ENCODE measurements at places on chromosomes 3 and 15.

DNA sequence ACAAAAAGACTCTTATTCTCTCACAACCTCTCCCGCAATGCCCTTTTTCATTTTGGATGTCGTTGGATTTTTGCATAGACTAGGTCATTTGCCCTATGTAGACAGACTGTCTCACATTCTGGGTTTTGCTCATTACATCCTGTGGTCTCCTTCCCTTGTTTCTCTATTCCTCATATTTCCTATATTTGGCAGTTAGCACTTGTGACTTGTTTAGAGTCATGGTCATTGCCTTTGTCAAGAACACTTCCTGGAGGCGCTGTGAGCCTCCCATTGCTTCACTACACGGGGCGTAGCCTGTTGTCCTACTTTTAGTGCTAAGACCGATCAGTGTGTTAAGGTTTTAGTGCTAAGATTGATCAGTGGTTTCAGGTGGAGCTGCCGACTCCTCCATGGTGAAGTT lies 16.1 kb upstream of the TATDN2 start:
- DNase-seq, result no peak

- no peak for DNase-seq
Measured at GRCh38 chr3:170555329-170555728, 30.5 kb downstream of the SLC7A14 start.

DNA sequence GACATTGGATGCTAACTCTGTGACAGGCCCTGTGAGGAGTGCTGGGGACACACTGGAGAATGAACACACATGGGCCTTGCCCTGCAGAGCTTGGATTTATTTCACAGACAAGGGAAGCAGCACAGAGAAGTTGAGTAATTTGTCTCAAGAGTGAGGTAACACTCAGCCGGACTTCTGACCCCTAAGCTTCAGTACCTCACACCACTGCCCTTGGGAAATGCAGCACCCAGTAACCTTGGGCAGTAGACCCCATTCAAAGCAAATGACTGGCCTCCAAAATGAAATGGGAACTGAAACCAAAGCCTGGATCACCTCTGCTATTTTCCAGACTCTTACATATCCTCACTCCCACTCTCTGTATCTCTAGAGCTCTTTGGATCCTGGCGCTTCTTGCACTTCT lies 37.3 kb downstream of the RFT1 start:
- DNase-seq, result no peak

DNA sequence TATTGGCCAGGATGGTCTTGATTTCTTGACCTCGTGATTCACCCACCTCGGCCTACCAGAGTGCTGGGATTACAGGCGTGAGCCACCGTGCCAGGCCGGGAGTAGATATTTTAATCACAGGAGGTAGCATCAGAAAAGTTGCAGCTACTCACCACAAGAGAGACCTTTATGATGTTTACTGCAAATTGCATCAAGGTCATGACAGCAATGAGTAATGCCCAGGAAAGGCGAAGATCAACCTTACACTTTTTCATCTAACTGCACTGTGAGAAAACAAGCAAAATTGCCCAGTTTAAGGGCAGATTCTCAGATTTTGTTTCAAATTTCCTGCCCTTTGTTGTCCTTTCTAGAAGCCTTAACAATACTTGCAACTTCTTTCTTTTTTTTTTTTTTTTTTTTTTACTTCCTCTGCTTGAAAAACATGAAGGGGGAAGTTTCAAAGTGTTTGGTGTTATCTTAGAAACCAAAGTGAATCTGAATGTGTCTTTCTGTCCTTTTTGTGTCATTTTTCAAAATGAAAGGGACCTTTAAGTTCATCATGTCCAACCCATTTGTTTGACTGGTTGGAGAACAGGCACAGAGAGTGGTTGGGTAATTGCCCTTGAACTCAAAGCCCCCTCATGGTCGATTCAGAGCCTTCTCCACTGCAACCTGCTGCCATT lies 25.0 kb downstream of the TGFBR2 start:
- no peak for DNase-seq

GRCh38 chr3:116394365-116394764 lies 50.9 kb downstream of the LSAMP start:
- DNase-seq, result no peak

GRCh38 chr3:187947927-187948682 lies 202.8 kb upstream of the BCL6 start:
- DNase-seq, result no peak

DNA sequence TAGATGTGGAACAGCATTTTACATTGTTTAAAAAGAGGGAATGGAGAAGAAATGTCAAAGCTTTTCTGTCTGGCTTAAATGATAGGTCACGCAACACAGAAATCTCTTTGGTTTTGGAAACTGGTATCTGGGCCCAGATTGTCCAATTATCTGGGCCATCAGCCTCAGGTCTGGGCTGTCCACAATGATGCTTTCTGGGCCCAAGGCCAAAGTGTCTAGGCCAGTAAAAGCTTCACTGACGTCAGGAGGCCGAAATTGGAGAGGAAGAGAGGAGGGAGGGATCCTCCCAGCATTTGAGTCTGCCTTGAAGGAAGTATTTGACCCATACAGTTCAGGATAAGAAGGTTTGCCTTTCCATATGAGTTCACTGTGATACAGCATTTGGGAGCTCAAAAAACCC lies 60.7 kb upstream of the ALDH1A3 start:
- no peak for DNase-seq

- no peak for DNase-seq
Measured at GRCh38 chr15:65424683-65425082, 1.9 kb upstream of the IGDCC4 start.

- DNase-seq, result no peak
Measured at GRCh38 chr15:31975830-31976229, 54.5 kb upstream of the CHRNA7 start.

- no peak for DNase-seq
Measured at GRCh38 chr3:133997871-133998635, 31.7 kb downstream of the SLCO2A1 start.
